A549 treated with CORT108297 at 1 μM for 4 hours (cell line): ENCODE measurements at places on chromosomes 4 and X. TPM values are rescaled to one million over a fixed set of nuclear protein-coding genes. Genes with fewer than 3 reads are reported as not detected.

FGFRL1 gene
- 14.9 to 26.0 TPM (median 22.7 TPM) in 5 replicates for total RNA-seq

LGI2 gene
- 0.11 to 0.34 TPM (median 0.16 TPM) in 5 replicates for total RNA-seq

NSUN7 gene
- total RNA-seq = 0.18 to 0.60 TPM (median 0.35 TPM) in 5 replicates

ARMCX1 gene
- 0.32 to 0.68 TPM (median 0.34 TPM) in 5 replicates for total RNA-seq

ZCCHC4 gene
- 4.4 to 5.4 TPM (median 4.6 TPM) in 5 replicates for total RNA-seq

NHS gene
- 3.4 to 5.6 TPM (median 4.5 TPM) in 5 replicates for total RNA-seq

GPC4 gene
- total RNA-seq = 0.02 to 0.06 TPM (median 0.02 TPM) in 3 of 5 replicates, not detected in the others

CORIN gene
- 0.06 TPM in 1 of 5 replicates, not detected in the others for total RNA-seq

GAGE1 gene
- total RNA-seq = not detected in 5 replicates

F11 gene
- not detected in 5 replicates for total RNA-seq

PLAC1 gene
- total RNA-seq = 0.25 to 0.80 TPM (median 0.53 TPM) in 5 replicates
